Stimulated activated CD4-positive, alpha-beta T cell treated with anti-CD3 and anti-CD28 coated beads, TNF-alpha, amount 100 ng/mL, for 24 hours (primary cell): ENCODE measurements at places on chromosomes 2 and 18.

- no peak for DNase-seq
These were observed 1775.1 kb upstream of the PIK3C3 start for GRCh38 chr18:40179729-40180461.

GRCh38 chr2:49241991-49242390, 87.7 kb upstream of the FSHR start:
- no peak for DNase-seq

DNA sequence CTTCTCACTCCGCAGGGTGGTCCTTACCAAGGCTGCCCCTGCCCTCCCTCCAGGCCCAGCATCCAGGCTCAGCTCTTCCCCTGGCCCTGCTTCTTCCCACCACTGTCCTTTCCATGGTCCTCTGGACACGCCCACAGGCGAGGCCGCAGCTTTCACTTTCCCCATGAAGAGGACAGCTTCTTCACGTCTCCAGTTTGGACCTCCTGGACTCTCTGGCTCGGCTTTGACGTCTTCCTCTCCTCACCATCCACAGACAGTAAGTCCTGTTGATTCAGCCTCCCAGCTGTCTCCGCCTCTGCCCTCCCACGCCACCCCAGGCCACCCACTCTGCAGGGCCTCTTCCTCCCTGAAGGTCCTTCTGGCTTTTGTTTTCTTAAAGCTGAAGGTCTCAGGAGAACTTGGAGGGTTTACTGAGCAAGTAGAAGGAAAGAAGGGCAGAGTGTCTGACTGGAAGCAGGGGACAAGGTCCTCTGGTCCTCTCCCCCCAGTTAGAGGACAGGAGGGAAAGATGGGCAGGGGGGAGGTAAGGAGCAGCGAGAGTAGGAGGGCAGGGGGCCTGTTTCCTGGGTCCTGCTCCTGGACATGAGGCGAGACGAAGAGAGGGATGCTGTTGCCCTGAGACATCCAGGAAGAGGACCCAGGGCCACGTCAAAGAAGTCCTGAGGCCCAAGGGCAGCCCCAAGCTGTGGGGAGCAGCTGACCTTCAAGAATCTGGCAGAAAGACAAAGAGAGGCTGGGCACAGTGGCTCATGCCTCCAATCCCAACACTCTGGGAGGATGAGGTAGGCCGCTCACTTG, 24.7 kb upstream of the NMUR1 start:
- DNase-seq: no peak

- DNase-seq: no peak
These were observed 158.7 kb downstream of the PXDN start for GRCh38 chr2:1585635-1586034.

GRCh38 chr18:23369266-23369665, 83.8 kb upstream of the RIOK3 start:
- no peak for DNase-seq

- no peak for DNase-seq
These were observed 10.2 kb upstream of the CNDP1 start for GRCh38 chr18:74524097-74524496.

DNA sequence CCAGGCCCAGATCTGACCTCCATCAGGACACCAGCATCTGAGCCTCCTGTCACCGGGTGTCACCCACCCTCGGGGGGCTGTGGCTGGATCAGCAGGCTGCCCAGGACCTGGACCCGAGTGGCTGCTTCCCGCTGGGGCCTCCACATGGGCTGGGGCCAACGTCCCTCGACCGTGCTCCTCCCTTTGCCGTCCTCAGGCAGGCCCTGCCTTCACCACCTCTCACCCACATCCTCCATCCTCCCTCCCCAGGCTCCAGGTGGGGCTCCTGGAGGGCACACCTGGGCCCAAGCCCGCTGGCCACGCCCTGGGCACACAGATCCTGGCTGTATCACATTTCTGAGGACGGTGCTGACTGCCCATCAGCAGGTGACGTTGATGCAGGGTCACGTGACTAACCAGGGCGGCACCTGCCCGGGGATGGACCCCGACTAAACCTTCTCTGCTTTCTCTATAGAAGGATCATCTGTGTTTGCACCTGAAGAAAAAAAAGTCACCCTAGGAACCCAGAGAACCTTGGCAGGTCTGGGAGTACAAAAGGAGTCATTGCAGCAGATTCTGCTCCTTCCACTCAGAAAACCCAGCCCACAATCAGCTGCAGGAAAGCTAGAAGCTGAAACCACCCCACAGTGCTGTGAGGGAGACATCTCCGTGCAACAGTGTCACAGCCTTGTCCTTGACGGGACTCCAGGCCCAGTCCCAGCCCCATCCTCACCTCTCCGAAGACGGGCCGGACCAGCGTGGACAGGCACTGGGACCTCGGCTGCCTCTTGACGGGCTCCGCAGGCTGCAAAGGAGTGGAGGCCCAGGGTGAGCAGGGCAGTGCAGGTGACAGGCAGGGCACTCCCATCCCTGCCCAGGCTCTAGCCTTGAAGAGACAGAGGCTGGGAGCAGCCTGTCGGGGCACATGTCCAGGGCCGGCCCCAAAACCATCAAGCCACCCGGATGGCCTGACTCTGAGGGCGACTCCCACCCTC, 11.2 kb downstream of the STK25 start:
- DNase-seq: no peak

DNA sequence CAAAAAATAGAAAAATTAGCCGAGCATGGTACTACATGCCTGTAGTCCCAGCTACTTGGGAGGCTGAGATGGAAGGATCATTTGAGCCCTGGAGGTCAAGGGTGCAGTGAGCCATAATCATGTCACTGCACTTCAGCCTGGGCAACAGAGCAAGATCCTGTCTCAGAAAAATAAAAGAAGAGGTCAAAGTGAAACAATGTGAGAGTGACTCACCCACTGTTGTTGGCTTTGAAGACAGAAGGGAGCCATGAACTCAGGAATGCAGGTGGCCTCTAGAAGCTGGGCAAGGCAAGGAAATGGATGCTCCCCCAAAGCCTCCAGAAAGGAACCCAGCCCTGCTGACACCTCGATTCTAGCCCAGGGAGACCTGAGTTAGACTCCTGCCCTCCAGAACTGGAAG, 3.7 kb upstream of the TMEM214 start:
- no peak for DNase-seq

- no peak for DNase-seq
These were observed 33.7 kb downstream of the CTIF start for GRCh38 chr18:48572402-48573126.

- DNase-seq: no peak
These were observed 21.2 kb downstream of the GORASP2 start for GRCh38 chr2:170950221-170950761.

DNA sequence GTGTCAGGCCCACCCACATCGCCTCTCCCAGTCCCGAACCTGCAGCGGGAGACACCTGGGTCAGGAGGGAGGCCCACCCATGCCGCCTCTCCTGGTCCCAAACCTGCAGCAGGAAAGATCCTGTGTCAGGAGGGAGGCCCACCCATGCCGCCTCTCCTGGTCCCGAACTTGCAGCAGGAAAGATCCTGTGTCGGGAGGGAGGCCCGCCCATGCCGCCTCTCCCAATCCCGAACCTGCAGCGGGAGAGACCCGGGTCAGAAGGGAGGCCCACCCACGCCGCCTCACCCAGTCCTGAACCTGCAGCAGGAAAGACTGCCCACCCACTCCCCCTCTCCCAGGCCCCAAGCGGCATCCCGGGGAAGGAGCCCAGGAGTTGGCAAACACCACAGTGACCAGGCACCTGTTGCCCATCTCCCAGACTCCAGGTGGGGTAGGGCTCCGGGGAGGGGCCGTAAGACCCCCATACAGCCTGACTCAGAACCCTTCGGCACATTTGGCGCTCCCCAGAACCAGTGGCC, 7.8 kb downstream of the SLC66A2 start:
- DNase-seq: no peak

DNA sequence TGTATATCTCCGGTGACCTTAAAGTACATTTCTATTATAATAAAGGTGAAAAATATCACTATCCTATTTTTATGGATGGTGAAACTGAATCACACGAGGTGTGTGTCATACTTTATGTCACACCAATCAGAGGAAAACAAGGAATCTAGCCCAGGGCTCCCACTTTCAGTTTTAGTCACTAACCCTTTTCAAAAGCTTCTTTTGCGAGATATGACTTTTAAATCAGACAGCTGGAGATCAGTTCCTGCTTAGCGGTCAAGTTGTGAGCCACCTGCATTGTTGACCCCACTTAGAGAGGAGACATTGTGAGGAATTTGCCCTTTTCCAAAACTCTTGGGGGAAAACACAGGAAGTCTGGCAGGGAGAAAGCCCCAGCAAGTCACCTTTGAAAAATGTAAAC, 70.5 kb downstream of the CPS1 start:
- DNase-seq: no peak

- no peak for DNase-seq
These were observed 233.4 kb downstream of the SOCS6 start for GRCh38 chr18:70522183-70522680.

DNA sequence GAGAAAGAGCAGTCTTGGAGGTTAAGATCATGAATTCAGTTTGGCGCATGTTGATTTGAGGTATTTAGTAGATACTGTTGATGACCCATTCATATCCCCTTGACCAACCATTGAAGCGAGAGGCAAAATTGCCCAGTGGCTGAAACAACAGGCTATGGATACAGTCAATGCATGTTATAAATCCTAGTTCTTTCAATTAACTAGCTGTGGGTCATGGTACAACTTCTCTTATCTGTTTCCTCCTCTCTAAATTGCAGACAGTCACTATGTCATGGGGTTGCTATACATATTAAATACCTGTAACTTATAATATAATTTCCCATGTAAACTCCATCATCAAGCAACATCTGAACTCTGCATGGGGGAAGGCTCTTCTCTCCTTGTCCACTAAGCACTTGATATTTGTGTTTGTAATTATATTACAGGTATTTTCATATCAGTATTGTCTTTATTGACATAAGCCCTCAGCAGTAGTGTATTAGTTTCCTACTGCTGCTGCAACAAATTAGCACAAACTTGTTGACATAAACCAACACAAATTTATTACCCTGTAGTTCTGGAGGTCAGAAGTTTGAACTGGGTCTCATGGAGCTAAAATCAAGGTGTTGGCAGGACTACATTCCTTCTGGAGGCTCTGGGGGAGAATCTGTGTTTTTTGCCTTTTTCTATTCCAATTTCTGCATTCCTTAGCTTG, 61.7 kb upstream of the ACTR3 start:
- DNase-seq: no peak

DNA sequence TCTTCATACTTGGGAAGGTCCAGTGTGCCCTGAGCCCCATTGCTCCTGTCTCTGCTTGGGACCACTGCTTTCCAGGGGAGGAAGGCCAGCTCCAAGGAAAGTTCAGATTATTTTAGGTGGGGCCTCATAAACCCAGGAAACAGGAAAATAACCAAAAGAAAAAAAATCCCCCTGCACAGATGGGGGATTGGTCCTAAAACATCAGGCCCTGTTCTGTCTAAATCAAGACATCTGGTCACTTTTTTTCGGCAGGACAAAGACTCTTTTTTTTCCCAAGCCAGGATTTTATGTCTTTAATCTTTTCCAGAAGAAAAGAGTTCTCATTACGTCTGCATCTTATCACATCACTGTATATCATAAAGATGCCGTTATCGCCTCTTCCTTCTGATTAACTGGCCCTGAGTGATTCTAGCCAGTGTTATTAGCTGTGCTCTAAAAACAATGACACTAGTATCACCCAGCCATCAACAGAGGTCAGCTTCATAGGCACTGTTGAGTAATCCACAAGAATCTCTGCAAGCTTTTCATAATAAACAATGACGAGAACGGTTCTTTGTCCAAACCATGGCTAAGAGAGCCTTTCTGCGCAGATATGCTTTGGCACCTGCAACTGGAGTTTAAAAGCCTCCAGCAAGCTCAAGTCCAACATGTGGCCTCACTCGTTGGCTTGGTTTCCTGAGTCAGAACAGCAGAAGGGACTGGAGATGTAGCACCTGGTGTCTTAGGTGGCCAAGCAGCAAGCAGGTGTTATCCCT, 138.2 kb downstream of the VAPA start:
- no peak for DNase-seq

- no peak for DNase-seq
These were observed at the start of gene NCKAP5 for GRCh38 chr2:133568172-133568571. Gene NCKAP5, minus strand, starts transcription at chr2:133568463. Its CDS starts 50,937 bp downstream, at chr2:133517526.

- no peak for DNase-seq
These were observed 76.3 kb upstream of the ID2 start for GRCh38 chr2:8605351-8606065.

GRCh38 chr2:98350411-98350810, 4.2 kb downstream of the CNGA3 start:
- DNase-seq: no peak

DNA sequence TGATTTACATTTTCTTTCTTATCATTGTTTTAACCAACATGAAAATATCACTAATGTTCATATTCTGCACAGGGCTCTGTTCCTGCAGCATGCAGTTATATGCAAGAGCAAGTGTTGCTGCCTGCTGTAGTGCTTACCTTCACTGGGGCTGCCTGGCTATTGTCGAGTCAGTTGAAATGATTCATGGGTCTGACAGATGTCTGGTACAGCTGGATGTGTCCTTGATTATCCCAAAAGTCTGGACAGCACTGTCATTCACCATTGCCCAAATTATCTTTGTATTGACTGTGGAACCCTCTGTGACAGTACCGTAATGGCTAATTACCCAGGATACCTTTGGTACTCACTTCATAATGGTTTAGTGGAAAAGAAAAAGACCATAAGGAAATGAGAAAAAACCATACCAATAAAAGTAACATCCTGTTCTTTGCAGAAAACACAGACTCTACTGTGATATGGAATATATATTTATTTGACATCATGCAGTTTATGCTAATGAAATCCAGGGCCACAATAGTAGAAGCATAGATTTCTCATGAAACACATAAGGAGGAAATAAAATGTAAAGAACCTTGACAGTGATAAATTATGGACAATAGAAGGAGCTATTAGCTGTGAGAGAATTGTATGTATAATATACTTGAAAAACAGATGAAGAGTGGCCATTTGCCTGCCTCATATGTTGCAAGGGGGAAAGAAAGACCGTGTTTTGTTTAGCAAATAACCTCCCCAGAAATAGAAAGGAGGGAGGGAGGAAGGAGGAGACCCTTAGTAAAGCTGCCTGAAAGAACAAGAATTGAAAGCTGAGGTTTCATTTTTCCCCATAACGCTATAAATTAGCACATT, 249.8 kb upstream of the ATP5MC3 start:
- DNase-seq: no peak
